ENCODE measurements at places on chromosomes 13 and 19. TPM values are rescaled to one million over a fixed set of nuclear protein-coding genes. Genes with fewer than 3 reads are reported as not detected.

The SPC24 gene
- total RNA-seq: 111 TPM

The SNRNP70 gene
- 242 TPM for total RNA-seq

The KLK4 gene
- not detected for total RNA-seq

The RGS9BP gene
- 0.83 TPM for total RNA-seq

The DHPS gene
- total RNA-seq: 55.3 TPM

The ATP4A gene
- not detected for total RNA-seq

The ANGPTL8 gene
- not detected for total RNA-seq

The CAPN12 gene
- total RNA-seq: 0.15 TPM

Data from smooth muscle cell of trachea (primary cell).